Stimulated activated CD8-positive, alpha-beta memory T cell treated with anti-CD3 and anti-CD28 coated beads, Interleukin-4, amount 100 ng/mL, for 1 hour (primary cell): ENCODE measurements at places on chromosomes 3 and 15.

DNA sequence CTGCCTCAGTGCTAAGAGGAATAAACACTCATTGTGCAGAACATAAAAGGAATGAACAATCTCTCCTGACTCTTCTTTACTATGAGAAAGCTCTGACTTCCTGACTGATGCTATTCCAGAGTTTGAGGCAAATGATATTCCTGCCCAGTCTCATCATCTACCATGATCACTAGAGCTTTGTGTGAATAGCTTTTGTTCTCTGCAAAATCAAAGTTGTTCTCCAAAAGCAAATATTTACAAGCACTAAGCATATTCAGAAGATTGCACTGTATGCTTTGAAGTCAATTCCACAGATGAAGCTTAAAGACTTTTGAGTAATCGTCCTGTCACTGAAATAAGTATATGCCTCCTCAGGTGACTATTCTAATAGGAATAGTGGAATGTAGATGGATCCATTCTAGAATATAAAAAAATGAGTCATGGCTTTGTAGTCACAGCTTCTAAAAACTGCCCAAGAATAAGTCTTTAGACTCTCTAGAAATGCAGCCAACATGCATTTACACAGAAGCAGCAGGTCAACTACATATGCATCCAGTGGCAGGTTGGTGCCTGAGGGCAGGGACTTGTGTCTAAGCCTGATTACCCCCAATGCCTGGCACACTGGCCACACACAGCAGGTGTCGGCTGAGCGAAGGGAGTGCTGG lies 34.6 kb downstream of the TNFAIP8L3 start:
- no peak for DNase-seq

GRCh38 chr15:34047893-34048775 lies 9.1 kb upstream of the AVEN start:
- DNase-seq: no peak

- DNase-seq: no peak
These were observed 81.7 kb downstream of the CEP63 start for GRCh38 chr3:134567605-134568004.

GRCh38 chr3:43686700-43687498 lies 3.8 kb upstream of the ABHD5 start:
- no peak for DNase-seq

DNA sequence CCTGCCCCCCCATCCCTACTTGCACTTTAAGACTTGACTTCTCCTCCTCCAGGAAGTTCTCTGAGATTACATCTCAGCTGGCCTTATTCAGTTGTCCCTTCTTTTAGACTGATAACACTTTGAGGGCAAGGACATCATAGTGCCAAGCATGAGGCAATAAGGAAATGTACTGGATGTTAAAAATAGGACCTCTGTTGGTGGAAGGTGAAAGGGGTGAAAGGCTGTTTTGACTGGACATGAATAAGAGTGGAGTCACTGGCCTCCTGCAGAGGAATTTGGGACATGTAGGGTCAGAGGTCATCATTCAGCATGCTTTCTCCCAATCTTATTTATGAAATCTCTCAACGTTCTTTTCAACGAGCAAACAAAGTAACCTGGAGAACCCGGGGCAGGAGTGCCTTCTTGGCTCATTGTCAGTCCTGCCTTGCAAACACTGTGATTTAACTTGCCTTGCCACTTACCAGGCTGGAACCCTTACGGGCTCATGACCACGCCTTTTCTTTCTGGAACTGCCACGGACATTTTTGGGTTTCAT lies 38.6 kb downstream of the TRIM71 start:
- no peak for DNase-seq
